Fibroblast of skin of scalp (primary cell): ENCODE measurements at places on chromosomes 1 and 21.
A peak's percentile ranks its signal among the peaks of the same experiment; 100 is the strongest.

DNA sequence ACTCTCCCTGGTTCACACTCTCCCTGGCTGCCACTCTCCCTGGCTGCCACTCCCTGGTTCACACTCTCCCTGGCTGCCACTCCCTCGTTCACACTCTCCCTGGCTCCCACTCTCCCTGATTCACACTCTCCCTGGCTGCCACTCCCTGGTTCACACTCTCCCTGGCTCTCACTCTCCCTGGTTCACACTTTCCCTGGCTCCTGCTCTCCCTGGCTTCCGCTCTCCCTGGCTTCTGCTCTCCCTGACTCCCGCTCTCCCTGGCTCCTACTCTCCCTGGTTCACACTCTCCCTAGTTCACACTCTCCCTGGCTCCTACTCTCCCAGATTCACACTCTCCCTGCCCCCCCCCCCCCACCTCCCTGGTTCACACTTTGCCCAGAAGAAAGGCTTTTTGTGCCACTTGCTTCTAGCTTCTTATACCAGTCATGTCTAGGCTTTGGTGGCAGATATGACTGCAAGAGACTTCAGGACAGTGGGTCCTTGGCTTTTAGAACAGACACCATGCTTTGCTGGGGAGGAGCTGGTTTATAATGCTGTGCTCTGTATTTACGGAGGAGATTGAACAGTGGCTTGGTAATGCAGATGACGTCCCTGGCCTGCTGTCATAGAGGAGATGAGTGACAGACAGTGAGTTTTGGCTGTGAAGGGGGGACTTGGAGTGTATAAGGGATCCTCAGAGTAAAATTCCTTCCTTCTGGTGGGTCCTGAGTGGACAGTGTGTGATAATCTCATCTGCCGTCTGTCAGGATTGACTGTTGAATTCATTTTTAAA is 17.0 kb downstream of the COQ8A start:
- DNase-seq, result no peak

DNA sequence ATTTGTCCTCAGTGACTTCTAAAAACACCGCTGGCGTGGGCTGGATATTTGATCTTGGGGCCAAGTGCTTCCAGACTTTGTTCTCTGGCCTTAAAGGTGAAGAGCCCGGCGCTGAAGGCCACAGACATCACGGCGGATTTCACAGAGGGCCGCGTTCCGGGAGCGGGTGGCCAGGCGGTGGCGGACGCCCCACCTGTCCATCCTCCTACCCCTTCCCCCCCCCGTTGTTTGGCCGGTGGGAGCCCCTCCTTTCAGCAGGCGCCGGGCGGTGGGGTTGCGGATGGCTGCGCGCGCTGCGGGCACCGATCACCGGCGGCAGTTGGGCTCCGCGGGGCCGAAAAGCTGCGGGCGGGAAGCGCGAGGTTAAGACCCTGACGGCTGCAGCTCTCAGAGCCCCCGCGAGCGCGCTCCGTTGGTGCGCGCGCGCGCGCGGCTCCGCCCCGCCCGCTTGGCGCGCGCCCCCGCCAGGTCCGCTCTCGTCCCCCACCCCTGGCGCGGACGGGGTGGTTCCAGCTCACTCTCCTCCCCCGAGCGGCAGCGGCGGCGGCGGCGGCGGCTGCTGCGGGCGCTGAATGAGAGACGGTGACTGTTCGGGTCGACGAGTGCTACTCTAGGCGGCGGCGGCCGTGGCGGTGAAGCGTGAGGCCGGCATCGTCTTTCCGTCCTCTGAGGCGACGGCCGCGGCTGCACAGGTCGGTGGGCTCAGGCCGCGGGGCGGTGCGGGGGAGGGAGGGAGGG is at the start of gene RALGPS2:
Gene RALGPS2, plus strand, starts transcription at position 517 of the 738 bp plus-strand sequence. CDS start 51,521 bp downstream, outside the sequence.
- DNase-seq, result peak; percentile 84

- no peak for DNase-seq
Measured at GRCh38 chr21:28770867-28771661, 221.6 kb downstream of the LTN1 start.

GRCh38 chr1:240691501-240691900 is 79.5 kb upstream of the GREM2 start:
- no peak for DNase-seq

DNA sequence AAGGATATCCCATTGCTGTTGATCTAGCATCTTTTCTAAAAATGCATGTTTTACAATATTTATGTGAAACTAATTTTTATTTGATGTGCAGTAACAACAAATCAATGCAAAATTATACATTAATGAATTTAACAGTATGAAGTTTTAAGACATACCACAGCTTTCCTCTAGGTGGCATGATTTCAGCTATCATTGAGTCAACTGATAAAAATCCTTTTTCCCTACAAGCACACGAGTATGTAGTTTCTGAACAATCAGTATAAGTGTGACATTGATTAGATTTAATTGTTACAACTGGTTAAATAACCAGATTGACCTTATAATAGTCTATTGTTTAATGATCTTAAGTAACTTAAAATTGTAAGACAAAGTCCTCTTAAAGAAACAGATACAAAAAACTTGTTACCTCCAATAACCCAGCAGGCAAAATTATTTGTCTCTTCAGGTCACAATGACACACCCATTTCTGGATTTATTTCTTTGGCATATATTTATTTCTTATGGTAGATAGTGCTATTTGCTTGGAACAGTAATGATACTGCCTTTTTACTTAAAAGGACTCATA is 5.8 kb upstream of the TGFB2 start:
- DNase-seq, result peak; percentile 45

- DNase-seq, result peak; percentile 94
Measured at GRCh38 chr21:46285761-46286647, at the start of gene YBEY. TSS of gene YBEY (plus strand) at chr21:46286342. CDS start at chr21:46286914, 572 bp downstream.

DNA sequence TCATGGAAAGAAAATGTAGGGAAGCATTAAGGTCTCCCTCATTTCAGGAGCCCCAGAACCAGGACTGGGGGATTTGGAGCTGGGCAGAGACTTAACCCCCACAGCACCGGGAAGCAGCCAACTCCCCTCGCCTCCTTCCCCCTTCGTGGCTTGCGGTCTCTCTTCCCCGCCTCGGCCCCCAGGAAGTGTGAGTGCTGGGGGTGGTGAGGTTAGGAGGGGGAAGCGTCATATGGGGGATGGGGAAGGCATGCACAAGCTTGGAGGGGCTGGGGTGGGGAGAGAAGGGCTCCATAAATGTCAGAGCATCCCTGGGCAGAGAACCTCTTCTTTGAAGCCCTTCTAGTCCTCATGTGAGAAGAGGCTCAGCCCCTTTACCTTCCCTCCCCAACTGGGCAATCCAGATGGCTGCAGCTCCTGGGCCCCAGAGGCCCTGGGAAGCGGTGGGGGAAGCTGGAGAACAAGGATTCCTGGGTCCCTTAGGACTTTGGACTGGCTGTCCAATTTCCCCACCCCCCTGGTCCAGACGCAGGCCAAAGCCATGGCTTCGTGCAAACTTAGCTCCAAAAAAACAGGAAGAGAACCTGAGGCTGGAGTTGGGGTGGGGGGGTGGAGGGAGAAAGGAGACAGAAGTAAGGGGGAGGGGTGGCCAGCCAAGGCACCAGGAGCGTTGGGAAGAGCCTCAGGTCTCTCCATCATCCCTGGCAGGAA is 7.8 kb downstream of the ZBTB7B start:
- DNase-seq, result no peak

DNA sequence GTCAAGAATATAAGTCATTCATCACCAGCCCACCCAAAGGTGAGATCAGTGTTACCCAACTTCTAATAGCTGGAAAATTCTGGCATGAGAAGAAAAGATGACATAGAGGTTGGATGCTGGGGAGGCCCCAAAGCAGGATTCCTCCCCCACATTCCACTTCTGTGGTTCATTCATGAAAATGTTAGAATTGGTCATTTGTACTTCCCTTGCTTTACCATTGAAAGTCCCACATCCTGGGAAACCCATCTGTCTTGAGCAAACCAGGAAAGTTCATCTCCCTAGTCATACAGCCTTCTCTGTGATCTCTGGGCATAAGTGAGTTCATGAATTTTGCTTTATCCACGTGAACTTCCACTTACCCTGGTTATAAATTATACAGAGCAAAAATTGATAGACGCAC is 66.8 kb downstream of the SERINC2 start:
- no peak for DNase-seq

GRCh38 chr1:6704746-6705145 is 3.1 kb upstream of the DNAJC11 start:
- DNase-seq, result no peak

GRCh38 chr1:78792756-78793155 is 143.1 kb downstream of the IFI44 start:
- peak; percentile 73 for DNase-seq

GRCh38 chr1:34324879-34325440 is 148.3 kb downstream of the C1orf94 start:
- DNase-seq, result no peak

- no peak for DNase-seq
Measured at GRCh38 chr1:231279683-231280082, 38.7 kb downstream of the GNPAT start.

- no peak for DNase-seq
Measured at GRCh38 chr1:76202670-76203069, 128.1 kb downstream of the ST6GALNAC3 start.

- DNase-seq, result no peak
Measured at GRCh38 chr1:239387304-239388158, 1.2 kb downstream of the CHRM3 start.

GRCh38 chr1:188877668-188878067 is 1600.0 kb downstream of the BRINP3 start:
- DNase-seq, result no peak

- DNase-seq, result no peak
Measured at GRCh38 chr1:202205523-202206190, 12.1 kb downstream of the LGR6 start.

GRCh38 chr1:151513626-151514121 is 2.5 kb downstream of the CGN start:
- no peak for DNase-seq

DNA sequence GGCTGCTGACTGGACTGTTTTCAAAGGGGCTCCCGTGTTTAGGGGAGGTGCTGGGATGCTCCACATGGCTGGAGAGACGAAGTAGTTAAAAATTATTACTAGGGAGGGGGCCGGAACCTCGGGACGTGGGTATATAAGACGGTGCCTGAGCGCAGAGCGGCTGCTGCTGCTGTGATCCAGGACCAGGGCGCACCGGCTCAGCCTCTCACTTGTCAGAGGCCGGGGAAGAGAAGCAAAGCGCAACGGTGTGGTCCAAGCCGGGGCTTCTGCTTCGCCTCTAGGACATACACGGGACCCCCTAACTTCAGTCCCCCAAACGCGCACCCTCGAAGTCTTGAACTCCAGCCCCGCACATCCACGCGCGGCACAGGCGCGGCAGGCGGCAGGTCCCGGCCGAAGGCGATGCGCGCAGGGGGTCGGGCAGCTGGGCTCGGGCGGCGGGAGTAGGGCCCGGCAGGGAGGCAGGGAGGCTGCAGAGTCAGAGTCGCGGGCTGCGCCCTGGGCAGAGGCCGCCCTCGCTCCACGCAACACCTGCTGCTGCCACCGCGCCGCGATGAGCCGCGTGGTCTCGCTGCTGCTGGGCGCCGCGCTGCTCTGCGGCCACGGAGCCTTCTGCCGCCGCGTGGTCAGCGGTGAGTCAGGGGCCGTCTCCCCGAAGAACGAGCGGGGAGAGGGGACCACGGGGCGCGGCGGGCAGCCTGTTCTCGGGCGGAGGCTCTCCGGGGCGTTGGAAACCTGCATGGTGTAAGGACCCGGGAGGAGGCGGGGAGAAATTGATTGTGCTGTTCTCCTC is at the start of gene CHODL:
Gene CHODL, plus strand, starts transcription at position 163 of the 793 bp plus-strand sequence. Its CDS starts 391 bp downstream, at position 554.
- DNase-seq, result no peak

DNA sequence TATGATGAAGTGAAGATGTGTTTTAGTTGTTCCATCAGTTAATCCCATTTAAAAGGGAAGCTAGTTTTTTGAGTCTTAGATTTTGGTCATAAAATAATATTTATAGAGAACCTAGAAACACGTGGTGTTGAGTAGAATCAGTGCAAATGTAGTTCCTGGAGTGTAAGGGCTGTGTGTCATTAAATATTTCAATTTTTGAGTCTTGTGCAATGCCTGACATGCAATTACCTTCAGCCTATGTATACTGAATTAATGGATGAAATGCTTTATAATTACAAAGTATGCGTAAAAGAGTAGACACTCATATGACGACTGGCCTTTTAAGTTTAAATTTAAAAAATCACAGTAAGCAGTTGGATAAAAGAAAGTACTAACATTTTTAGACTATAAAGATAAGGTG is 75.0 kb downstream of the NEK7 start:
- DNase-seq, result no peak

DNA sequence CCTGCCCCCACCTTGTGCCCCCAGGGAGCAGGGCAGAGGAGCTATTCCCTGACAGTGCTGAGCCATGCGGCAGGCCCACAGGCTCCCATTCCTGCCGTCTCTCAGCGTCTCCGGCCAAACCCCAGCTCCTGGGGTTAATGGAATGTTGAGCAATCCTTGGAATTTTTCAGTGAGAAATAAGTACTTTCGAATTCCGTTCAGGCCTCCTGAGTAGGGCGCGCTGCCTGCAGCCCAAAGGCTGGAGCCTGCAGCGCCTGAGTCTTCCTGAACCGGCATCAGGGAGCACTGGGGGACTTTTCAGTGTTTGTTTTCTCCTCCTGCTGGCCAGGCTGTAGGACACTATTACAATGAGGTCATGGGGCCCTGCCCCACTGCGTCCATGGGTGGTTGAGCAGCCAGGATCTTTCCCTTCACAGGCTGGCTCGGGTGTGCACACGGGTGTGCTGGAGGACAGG is 33.3 kb upstream of the CSF1 start:
- DNase-seq, result peak; percentile 99

DNA sequence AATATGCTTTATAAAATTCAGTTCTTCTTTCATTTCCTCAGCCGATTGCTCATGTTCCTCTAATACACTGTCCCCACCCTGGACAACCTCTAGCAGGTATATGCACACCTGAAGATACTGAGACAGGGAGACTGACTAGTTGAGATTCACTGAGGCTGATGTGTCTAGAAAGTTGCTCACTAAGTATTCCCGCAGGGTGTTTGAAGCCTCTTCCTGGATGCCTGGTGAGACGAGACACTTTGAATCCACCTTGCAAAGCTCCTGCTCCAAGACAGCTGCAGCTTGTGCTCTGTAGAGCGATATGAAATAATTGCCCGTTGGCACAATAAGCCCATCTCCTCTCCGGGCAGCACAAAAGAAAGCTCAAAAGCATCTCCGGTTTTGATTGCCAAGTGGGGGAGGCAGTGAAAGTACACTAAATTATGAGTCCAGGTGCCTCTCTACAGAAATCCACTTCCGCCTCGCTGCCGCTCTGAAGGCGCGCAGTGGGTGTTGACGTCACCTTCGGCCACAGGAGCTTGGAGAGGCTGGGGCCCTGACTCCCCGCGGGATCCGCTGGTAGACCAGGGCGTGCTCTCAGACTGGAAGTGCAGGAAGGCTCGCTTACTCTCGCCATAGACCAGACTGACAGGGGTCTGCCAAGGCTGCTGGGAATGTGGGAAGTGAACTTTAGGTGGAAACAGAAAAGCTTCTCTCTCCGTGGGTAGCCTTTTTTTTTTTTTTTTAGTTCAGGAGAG is 46.3 kb downstream of the GPA33 start:
- no peak for DNase-seq
